CD4-positive, alpha-beta memory T cell (primary cell): ENCODE measurements at places on chromosomes 3 and 15. TPM values are rescaled to one million over a fixed set of nuclear protein-coding genes. Genes with fewer than 3 reads are reported as not detected.

The CHL1 gene
- total RNA-seq, result not detected

The RYK gene
- total RNA-seq, result 44.7 TPM

The GOLGA6A gene
- 0.17 TPM for total RNA-seq

The GOLGA6B gene
- total RNA-seq, result not detected

The ECE2 gene
- total RNA-seq, result not detected

The RBP2 gene
- total RNA-seq, result not detected

DNA sequence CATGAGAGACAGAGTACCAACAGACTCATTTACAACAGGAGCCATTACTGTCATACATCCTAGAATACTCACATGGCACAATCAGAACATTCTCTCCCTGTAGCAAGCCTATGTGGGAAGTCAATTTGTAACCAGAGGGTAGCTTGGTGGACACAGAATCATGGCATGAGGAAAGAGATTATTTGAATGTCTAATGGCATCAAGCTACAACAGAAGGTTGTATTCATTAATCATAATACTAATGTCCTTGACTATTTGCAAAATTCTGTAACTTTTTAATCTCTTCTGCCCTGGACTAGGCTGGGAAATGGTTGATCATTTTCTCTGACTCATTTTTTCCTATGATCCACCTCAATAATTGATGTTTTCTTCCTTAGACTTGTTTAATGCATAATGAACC, 345.2 kb upstream of the IL12A start:
- H3K4me3 ChIP-seq, result no peak overlapping the region
- no peaks in the 10 kb centered on the region for H3K4me1 ChIP-seq
- no peaks in the 10 kb centered on the region for H3K36me3 ChIP-seq
- no peaks in the 10 kb centered on the region for H3K27me3 ChIP-seq

GRCh38 chr3:42552830-42553229, 28.9 kb downstream of the SEC22C start:
- H3K4me1 ChIP-seq, result peaks cover 42% of the 10 kb centered on the region
- peaks cover 23% of the 10 kb centered on the region for H3K36me3 ChIP-seq
- H3K27ac ChIP-seq, result no peak overlapping the region
- DNase-seq, result no peak

DNA sequence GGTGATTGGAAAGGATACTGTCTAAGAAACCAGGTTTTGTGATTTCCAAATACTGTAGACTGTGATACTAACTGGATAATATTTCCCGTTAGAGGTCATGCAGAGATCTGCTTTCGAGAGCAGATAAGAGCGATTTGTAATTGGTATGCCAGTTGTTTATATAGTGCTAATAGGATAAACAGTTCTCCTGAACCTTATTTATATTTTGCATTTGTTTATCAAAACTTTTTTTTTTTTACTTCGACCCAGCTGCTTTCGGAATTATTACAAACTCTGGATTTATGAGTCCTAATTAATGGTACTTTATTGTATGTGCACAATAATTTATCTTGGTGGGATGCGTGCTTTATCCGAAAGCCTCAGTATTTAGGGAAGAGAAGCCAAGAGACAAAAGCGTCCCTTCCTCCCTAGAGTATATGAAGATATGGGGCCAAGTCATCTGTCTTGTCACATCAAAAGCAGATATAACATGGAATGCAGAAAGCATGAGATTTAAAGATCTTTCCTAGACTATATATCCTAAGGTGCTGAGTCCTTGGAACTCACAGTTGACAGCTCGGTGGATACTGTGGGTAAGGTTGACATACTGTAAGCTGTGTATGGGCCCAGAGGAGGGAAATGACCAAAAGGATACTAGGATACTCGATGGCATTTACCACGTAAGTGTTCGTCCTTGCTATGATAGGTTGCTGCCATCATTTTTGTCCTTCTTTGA, 62.2 kb downstream of the SMAD6 start:
- H3K4me3 ChIP-seq, result no peak overlapping the region
- H3K27ac ChIP-seq, result no peak overlapping the region
- no peaks in the 10 kb centered on the region for H3K36me3 ChIP-seq
- DNase-seq, result no peak
- H3K27me3 ChIP-seq, result peaks cover 6% of the 10 kb centered on the region
- peaks cover 3% of the 10 kb centered on the region for H3K4me1 ChIP-seq

DNA sequence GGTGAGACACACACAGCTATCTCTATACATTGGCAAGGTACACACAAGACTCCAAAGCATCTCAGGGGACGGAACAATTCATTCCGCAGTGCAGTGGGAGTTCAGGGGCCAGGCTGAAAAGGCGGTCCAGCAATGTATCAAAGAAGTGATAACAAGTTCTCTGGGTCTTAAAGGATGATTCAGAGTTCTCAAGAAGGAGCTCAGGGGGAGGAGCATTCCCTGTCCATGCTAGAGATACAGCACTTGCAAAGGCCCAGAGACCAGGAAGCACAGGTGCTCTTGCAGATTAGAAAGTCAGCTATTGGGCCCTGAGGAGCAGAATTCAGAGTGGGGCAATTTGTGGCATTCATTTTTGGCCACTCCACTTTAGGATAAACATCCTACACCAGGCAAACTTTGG, 34.9 kb downstream of the MECOM start:
- H3K4me3 ChIP-seq, result no peak overlapping the region
- no peak for DNase-seq
- no peaks in the 10 kb centered on the region for H3K4me1 ChIP-seq
- no peaks in the 10 kb centered on the region for H3K27me3 ChIP-seq
- no peaks in the 10 kb centered on the region for H3K36me3 ChIP-seq
- H3K27ac ChIP-seq, result no peak overlapping the region

DNA sequence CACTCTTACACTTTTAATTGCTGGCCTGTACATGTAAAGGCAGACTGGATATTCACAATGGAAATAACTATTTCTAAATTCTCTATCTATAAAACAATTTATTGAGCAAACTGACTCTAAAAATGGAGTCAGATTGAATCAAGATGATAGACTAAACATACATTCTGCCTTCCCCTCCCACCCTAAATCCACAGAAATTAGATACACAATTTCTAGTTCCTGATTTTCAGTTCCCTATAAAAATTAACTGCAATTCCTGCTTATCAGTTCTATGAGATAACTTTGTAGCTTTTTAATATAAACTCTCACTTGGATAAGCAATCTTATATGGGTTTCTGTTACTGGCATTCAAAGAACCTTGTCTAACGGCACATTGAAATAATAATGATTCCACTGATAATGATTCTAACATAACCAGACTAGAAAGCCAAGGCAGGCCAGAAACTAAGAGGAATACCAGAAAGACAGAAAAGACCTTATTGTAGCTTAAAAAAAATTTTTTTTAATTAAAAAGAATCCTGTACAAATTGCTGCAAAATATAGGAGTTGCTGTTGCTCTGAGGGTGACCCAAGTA, 33.1 kb downstream of the TBC1D5 start:
- H3K4me1 ChIP-seq, result no peaks in the 10 kb centered on the region
- no peak overlapping the region for H3K27ac ChIP-seq
- no peak for DNase-seq
- H3K27me3 ChIP-seq, result no peaks in the 10 kb centered on the region
- no peak overlapping the region for H3K4me3 ChIP-seq

DNA sequence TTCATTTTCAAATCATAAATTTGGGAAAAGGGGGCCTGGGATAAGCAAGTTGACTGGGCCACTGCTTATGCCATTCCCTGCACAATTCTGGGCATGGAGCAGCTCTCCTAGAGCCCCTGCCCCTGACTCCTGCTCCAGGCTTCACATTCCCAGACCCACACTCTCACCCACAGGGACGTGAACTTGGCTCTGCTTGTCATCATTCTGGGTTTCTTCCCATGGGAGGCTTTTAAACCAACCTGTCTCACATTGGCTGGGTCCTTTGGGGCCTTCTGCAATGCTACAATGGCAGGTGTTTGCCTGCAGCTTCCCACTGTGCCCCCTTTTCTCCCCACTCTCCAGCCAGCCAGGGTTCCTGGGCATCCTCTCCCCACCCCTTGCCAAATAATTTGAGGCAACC, 49.1 kb downstream of the CYP19A1 start:
- H3K4me3 ChIP-seq, result no peak overlapping the region
- no peak for DNase-seq
- H3K27ac ChIP-seq, result no peak overlapping the region
- H3K36me3 ChIP-seq, result no peaks in the 10 kb centered on the region
- no peaks in the 10 kb centered on the region for H3K27me3 ChIP-seq

GRCh38 chr3:113436809-113437208, 4.5 kb downstream of the CFAP44 start:
- H3K4me1 ChIP-seq, result no peaks in the 10 kb centered on the region
- DNase-seq, result no peak
- no peaks in the 10 kb centered on the region for H3K36me3 ChIP-seq
- no peak overlapping the region for H3K4me3 ChIP-seq
- no peaks in the 10 kb centered on the region for H3K27me3 ChIP-seq

GRCh38 chr3:159902546-159903314, 85.9 kb upstream of the IL12A start:
- H3K4me3 ChIP-seq, result no peak overlapping the region
- H3K27me3 ChIP-seq, result no peaks in the 10 kb centered on the region
- no peaks in the 10 kb centered on the region for H3K36me3 ChIP-seq
- no peaks in the 10 kb centered on the region for H3K4me1 ChIP-seq
- no peak for DNase-seq

- no peak for DNase-seq
- H3K27me3 ChIP-seq, result no peaks in the 10 kb centered on the region
- H3K27ac ChIP-seq, result no peak overlapping the region
- no peak overlapping the region for H3K4me3 ChIP-seq
- H3K36me3 ChIP-seq, result peaks cover 3% of the 10 kb centered on the region
- H3K4me1 ChIP-seq, result no peaks in the 10 kb centered on the region
Measured at GRCh38 chr3:196894557-196895295, 27.0 kb downstream of the SENP5 start.
